ENCODE measurements at places on chromosomes 6 and 20. TPM values are rescaled to one million over a fixed set of nuclear protein-coding genes. Genes with fewer than 3 reads are reported as not detected.

The ZNF334 gene
- total RNA-seq = 2.6 TPM

GRCh38 chr6:12423832-12424231, 133.7 kb downstream of the EDN1 start:
- no peak for DNase-seq

DNA sequence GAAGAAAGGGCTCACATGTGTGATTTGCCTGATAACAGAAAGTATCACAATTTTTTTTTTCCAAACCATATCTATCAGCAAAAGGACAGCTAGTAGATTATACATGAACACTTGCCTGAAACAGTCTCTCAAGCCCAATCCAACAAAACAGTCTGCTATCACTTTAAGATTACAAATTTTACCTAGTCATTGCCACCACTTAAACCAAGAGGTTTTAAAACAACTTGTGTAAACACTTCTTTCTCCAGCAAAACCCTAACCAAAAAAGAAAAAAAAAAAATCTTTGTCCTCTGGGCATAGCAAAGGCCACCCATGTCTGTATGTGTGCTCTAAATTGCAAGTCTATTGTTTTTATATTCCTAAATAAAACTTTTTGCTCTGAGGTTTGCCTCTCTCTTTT, 1568.4 kb downstream of the GRIK2 start:
- DNase-seq = no peak

- peak; percentile 84 for DNase-seq
These were observed 60.2 kb upstream of the RALY start for GRCh38 chr20:33933469-33933909.

GRCh38 chr6:122977180-122977579, 18.9 kb upstream of the CLVS2 start:
- DNase-seq = no peak

The SOX18 gene
- total RNA-seq = 8.7 TPM

DNA sequence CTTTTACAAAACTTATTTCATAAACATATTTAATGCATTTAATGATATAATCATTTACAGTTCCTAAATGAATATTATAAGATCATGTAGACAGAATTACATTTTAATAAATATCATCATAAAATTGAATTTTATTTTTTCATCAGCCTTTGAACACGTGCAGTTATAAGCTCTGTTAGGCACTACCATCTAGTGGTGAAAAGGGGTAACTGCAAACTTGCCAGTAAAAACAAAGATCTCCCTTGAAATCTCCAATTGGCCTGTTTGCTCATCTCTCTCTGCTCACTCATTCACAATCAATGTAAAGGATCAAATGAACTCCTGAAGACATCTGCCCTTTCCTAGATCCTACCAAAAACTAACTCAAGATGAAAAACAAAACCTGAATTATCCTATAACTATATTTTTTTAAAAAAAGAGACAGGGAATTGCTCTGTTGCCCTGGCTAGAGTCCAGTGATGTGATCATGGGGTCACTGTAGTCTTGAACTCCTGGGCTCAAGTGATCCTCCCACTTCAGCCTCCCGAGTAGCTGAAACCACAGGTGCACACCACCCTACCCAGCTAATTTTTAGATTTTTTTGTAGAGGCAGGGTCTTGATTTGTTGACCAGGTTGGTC, 31.7 kb downstream of the SAMHD1 start:
- DNase-seq = no peak

DNA sequence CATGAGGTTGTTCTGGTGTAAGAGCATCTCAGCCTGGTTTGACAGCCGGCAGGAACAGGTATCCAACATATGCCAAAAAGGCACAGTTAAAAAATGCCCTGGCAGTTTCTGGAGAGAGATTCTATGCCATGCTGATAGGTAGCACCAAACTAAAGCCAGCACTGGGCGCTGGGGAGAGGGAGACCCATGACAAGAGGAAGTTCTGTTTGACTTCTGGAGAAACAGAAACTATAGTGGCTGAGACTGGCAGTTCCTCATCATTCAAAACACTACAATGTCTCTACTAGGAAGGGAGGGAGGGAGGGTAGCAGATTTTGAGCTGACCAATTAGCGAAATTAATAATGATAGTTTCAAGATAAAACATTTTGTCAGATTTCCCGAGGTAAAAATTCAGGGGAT, 174.1 kb downstream of the ADAT2 start:
- DNase-seq = no peak

The STMND1 gene
- not detected for total RNA-seq

GRCh38 chr6:132495604-132496079, 17.3 kb downstream of the STX7 start:
- no peak for DNase-seq

GRCh38 chr6:141992109-141992508, 140.6 kb upstream of the GJE1 start:
- no peak for DNase-seq

- DNase-seq = peak; percentile 88
These were observed 45.1 kb downstream of the PTK7 start for GRCh38 chr6:43120944-43121913.

The RAB44 gene
- total RNA-seq = 0.16 TPM

DNA sequence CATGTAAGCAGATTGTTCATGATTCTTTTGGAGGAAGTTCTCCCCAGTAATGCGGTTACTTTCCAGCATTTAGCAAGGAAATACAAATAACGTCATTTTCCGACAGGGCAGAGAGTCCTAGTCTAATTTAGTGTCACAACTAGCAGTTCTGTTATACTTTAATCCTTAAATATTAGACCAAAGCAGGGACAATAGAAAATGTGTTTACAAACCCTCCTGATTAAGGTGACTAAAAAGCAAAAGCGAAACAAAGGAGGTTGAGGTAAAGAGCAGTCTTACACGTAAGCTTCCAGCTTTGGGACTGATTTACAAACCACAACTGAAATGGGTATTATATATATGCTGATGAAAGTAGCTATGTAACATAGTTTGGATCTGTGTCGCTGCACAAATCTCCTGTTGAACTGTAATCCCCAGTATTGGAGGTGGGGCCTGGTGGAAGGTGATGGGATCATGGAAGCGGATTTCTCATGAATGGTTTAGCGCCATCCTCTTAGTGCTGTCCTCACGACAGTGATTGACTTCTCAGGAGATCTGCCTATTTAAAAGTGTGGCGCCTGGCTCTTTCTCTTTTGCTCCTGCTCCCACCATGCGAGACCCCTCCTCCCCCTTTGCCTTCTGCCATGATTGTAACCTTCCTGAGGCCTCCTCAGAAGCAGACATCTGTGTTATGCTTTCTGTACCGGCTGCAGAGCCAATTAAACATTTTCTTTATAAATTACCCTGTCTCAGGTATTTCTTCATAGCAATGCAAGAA, 81.9 kb downstream of the PLCB1 start:
- no peak for DNase-seq

DNA sequence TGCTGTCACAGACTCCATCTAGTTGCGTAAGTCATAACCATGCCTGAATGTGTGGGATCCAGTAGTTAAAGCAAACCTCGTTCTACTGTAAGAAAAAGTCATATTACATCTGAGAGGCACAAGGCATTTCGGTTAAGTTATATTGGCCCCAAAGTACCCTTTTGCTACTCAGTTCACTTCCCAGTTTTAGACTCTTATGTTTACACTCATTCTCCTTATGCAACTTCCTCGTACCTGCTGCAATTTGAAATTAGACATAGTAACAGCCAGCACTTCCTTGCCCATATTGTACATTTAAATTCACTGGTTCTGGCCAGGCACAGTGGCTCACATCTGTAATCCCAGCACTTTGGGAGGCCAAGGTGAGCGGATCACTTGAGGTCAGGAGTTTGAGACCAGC, 37.0 kb downstream of the PEX7 start:
- no peak for DNase-seq

GRCh38 chr6:170198298-170198697, 92.6 kb downstream of the DLL1 start:
- no peak for DNase-seq

- DNase-seq = no peak
These were observed 38.1 kb downstream of the IRF4 start for GRCh38 chr6:429515-430121.

The HRH3 gene
- total RNA-seq = not detected

DNA sequence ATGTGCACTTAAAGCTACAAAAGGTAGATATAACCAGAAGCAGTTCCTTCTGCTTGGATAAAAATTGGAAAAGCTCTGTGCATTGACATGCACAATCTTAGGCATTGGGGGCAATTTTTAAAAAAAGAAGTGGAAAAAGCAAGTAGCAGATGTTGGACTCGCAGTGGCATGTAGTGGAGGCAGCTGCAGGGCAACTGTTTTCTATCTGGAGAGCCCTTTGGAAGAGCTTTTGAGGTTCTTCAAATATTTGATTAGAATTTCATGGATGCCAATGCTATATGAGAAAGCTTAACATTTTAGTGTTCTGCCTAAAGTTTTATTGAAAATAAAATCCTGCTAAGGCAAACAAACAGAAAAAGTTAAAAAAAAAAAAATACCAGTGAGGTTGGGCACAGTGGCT, 388.3 kb upstream of the RNF217 start:
- DNase-seq = no peak

The IMPG1 gene
- not detected for total RNA-seq

DNA sequence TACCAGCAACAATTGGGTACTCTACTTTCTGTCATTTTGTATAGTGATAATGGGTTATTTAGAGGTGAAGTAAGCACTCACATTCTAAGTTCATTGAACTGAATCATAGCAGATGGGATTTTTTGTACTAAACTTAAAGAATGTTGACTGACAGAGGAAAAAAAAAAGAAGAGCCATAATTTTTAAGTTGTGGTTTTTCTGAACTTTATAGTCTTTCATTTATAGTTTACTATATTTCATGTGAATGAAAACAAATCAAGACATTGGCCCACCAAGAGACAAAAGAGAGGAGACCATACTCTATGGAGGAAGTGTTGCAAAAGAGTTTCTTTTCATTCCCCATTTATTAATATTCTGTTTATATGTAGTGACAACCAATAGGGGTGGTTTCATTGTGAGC, 685.7 kb downstream of the BCKDHB start:
- no peak for DNase-seq

DNA sequence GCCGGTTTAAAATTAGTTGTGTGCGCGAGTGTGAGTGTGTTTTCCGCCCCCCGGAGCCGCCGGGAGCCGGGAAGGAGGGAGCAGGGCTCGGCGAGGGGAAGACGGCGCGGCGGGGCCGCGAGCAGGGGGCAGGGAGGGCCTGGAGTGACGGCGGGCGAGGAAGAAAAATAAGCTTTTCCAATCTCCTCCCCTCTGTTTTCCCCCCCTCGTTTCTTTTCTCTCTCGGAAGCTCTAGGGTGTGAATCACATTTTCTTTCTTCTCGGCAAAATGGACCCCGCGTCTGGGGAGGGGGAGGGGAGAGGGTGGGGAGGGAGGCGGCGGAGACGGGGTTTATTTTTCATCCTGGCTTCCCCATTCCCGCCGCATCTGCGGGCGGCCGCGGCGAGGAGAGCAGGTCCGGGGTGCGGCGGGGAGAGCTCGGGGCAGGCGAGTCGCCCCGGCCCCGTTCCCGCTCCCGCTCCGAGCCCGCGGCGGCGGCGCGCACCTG, 881 bp downstream of the BICRAL start:
- DNase-seq = peak; percentile 87

DNA sequence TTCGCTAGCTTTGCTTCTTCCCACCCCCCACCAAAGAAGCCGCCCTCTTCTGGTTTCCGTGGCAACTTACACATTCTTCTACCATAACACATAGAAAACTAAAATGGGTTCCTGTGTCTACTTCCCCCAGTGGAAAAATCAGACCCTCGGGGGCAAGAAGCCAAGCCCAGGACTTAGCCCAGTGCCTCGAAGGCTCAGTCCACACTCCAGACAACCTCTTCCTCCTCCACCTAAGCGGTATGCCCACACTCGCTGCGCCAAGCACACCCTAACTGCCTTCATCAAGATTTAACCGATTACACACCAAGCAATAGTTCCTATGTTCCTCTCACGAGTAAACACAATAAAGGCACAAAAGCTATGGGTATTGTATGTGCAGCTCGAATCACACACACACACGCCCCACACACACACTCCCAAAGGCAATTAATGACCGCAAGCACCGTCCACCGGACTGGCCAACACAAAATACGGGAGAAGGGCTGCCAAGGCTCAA, 537 bp downstream of the PPIL4 start:
- no peak for DNase-seq

DNA sequence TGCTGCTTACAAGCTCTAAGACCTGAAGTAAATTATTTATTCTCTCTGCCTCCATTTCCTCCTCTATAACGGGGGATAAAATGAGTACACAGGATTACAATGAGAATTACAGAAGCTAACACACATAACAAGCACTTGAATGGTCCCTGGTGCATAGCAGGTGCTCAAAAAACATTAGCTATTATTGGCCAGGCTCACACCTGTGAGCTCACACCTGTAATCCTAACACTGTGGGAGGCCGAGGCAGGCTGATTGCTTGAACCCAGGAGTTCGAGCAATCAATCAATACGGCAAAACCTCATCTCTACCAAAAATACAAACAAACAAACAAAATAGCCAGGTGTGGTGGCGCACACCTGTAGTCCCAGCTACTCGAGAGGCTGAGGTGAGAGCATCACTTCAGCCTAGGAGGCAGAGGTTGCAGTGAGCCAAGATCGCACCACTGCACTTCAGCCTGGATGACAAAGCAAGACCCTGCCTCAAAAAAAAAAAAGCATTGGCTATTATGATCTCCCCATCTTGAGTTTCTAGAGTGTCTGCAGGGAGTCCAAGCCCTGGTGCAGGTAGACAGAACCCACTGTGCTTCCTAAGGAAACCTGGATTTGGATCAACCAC, 68.1 kb downstream of the PREX1 start:
- DNase-seq = no peak

The SLC44A4 gene
- total RNA-seq = 7.4 TPM

GRCh38 chr20:34495916-34496315, 20.3 kb upstream of the DYNLRB1 start:
- no peak for DNase-seq

DNA sequence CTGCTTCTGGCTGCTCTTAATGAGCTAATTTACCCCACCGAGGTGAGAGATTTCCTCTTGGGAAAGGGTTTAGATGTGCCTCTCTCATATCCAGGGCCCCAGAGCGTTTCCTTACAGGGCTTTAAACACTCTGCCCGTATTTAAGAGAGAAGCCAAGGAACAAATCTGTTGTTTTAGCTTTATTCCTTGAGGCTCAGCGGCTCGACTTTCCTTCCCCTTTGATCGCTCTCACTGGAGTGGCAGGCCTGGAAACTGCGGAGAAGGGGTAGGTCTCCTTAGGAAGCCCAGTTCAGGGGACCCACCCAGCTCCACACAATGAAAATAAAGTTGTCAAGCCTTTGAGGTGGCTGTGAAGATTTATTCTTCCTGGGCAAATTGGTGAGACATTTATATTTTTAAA, 132.0 kb upstream of the JAG1 start:
- DNase-seq = no peak
